Cortex of kidney (tissue), 1 donor: ENCODE measurements at places on chromosomes 11 and 22.

- DNase-seq, result no peak
Observed at GRCh38 chr11:47857485-47857884, 9.3 kb upstream of the NUP160 start.

DNA sequence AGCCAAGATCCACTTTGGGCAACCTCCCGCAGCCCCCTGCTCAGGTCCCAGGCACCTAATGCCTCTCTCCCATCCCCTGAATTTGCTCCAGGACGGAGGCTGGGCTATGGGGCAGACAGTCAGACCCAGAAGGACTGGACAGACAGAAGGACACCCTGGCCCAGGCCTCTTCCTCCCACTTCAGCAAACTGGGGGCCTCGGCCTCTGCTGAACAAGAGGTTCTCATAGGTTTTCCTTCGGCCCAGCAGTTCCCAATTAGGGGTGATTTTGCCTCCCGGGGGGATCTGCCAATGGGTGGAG, 3.7 kb downstream of the SPI1 start:
- no peak for DNase-seq

DNA sequence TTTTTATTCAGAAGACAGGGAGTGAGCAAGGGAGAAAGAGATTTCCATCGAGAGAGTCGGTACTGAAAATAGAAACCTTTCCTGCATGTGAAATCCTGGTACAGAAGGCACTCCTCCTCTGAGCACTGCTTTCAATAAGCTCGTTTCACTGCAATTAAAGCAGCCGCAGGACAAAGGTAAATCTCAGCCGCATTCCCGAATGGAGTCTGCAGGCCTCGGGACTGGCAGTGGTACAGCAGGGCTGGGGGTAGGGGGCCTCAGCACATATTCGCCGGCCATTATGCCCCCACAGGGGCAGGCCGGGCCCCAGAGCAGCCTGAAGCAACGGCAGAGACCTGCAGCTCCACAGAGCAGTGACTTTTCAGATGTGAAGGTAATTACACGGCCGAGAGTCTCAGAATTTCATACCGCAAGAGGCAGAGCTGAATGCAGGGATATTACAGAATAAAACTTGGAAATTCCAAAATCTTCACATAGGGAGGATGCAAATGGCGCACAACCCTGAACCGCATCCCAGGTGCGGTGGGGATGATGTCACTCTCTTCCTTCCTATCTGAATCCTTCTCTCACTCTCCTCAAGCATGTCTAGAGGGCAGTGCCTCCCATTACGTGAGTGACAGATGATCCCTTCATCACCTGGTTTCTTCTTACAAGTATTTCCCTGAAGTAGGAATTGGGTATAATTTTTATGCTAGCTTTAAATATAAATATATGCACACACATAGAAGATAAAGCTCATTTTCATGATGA, 622.1 kb downstream of the OPCML start:
- DNase-seq, result no peak

DNA sequence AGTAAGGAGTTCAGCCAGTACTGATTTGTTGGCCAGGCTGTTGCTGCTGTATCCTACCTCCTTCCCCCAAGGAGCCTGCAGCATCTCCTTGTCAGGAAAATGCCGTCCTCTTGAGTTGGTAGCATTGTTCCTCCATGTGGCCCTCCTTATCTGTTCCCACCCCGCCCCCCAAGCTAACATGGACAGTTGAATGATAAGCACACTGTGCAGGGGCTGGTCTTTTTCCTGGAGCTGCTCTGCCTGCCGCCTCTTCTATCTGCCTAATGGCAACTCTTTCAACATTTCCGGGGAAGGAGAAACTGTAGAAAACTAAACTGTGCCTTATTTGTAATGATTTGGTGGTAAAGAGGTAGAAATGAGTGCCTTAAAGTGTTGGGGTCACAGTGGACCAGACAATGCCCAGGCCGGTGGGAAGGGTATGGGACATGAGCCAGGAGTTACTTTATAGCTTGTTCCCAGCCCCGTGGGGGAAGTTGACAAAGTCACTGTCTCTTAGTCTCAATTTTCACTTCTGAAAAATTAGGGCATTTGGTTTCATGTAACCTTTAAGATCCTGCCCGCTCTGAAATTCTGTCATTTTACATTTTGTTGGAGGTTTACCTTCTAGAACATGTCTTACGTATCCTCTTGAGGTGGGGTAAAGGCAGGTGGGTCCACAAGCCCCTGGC, 4.5 kb downstream of the FAM118A start:
- DNase-seq, result no peak

- DNase-seq, result no peak
Observed at GRCh38 chr11:1171985-1172728, 14.4 kb downstream of the MUC5AC start.

DNA sequence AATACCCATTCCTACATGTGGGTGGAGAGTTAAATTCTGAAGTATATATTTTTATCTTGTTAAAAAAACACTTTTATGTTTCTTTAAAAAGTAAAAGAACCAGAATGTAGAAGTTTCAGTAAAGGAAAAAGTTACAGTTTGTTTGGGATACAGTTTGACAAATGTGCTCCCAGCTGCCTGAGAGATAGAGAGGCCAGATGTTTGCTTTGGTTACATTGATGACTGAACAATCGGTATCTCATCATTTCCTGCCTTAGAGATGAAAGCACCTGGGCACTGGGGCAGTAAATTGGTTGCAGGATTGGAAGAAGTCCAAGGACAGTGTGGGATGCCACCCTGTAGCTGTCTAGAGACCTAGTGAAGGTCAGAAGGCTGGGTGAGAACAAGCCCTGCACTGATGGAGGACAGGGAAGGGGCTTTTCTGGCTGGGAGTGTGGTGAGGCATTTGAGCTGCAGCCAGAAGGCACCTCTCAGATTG, 16.6 kb downstream of the MED15 start:
- no peak for DNase-seq

DNA sequence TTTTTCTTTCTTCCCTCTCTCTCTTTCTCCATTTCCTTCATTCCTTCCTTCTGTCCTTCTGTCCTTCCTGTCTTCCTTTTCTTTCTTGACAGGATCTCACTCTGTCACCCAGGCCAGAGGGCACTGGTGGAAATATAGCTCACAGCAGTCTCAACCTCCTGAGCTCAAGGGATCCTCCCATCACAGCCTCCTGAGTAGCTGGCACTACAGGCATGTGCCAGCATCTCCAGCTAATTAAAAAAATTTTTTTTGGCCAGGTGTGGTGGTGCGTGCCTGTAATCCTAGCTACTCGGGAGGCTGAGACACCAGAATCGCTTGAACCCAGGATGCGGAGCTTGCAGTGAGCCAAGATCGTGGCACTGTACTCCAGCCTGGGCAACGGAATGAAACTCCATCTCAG, 4.8 kb upstream of the DUSP8 start:
- no peak for DNase-seq

DNA sequence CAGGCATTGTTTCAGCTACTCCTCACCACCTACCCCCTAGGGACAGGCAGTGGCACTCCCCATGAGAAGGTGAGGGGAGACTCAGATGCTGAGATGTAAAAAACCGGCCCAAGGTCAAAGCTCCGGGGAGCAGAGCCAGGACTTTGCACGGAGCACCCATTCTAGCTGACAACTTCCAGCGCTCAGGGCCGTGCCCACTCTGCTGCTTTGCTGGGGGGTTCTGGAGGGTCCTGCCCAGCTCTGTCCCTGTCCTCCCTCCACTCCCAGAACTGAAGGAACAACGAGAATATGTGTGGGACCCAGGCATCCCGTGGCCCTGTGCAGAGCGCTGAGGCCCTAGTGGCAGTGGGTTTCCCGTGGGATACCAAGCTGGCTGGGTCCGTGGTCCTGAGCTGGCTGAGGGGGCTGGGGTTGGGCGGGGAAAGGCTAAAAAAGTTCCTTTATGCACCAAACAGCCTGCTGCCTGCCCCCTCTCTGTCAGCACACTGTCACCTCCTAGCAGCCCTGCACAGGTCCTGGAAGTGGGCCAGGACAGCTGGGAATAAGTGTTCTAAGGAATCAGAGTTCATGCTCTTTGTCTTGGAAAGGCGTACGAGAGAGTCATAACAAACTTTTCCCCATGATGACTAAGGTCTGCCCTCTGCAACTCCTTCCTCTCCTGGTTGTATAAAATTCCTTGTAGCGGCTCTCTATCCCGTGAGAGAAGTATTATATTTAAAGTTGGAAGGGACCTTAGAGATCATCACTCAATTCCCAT, 1.9 kb downstream of the MS4A10 start:
- no peak for DNase-seq

DNA sequence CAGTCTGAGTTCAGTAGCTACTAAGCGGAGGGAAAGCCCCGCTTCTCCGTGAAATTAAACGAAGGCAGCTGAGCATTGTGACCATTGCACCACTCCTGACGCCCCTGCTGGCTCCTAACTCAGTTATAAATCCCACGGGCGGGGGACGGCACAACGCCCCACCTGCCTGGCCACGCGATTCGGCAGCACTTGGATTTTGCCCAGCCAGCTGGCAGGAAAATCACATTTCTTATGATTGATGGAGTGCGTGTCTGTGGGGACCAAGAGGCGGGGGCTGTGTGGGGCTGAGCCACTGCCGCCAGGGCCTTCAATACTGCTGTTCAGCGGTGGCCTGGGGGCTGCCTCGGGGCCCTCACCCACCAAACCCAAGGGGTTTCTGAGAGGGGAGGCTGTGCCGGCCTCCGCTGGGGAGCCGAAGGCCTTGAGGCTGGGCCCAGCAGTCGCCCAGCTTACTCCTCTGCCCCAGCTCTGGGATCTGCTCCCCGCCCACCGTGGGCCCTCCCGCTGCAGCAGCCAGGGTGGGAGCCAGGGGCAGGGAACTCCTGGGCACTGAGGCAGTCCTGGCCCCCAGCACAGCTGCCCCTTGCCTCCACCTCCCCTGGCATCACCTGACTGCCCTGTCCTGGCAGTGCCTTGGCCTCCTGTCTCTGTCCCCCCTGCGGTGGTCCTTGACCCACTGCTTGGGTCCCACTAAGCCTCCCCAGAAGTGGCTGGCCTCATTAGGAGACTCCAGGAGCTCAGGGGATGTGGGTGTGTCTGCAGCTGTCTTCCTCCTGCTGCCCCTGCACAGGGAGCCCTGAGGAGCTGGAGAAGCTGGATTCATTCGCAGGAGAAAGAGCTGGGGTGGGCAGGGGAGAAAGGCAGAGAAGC, 30.7 kb downstream of the SHISAL1 start:
- DNase-seq, result no peak

DNA sequence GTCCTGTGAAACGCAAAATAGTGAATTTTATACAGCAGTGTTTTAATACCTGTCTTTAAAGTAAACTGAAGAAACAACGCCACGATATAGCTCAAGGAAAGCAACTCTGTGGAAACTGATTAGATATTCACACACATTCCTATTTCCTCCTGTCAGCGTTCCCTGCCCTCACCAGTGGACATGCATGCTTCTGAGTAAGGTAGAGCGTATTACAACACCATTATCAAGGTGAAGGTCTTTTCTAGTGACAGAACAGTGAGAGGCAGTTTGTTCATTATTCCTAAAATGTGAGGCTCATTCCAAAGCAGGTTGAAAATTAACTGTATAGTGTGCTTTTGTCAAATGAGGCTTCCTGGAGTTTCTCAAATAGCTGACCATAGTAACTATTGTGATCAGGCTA, 153.1 kb downstream of the DDX10 start:
- no peak for DNase-seq

DNA sequence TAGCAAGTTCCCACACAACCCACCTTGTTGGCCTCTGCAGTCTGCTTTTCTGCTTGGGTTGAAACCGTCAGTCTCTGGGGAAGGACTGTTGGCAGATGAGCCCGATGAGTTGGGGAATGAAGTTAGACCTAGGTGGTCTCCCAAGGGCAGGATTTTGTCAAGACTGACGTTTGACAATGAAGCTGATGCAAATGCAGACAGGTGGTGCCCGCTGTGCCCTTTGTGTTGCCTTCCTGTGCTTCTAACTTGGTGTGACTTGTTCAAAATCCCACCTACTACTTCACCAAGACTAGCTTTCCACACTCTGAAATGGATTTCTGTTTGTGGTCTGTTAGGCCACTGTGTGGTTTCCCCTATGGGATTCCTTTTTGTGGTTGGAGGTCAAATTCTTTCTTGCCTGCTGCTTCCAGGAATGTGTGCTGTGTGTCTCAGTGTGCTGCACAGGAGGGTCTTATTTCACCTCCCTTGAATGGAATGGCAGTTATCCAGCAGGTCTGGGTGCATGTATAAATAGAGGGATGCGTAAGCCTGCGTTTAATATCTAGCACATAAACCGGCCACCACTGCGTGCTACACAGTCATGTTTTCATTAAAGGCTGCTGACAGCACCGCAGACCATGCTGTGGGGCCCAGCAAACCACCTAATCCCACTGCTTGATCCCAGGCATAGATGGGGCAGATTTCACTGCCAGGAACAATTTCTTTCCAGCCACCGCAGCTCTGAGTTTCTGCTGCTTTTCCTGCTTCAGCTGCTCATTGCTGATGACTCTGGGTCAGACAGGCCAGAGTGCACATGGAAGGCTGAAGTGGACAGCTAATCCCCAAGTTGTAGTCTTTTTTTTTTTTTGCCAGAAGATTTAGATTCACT, 44.8 kb downstream of the ADAMTS8 start:
- no peak for DNase-seq

GRCh38 chr11:16365581-16366228, 9.4 kb upstream of the SOX6 start:
- no peak for DNase-seq

DNA sequence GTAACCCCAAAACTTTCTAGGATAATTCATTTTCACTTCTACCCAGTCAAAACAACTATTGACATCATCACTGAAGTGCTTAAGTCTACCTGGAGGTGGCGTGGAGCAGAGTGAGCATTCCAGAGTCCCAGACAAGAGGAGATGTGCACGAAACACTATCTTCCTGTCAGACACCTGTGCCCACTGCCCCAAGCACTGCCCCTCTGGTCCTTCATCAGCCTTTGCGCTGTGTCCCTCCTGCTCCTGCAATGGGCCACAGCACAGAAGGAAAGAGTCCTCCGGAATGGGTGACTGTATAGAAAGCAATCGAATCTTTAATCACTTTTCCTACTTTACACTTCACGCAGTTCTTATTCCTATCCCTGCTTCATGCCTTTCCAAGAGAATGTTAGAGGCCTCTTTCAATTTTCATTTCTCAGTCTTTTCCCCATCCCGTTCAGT, 512 bp upstream of the GRIA4 start:
- DNase-seq, result no peak

GRCh38 chr11:72236774-72237111, 7.2 kb downstream of the PHOX2A start:
- DNase-seq, result no peak

- no peak for DNase-seq
Observed at GRCh38 chr11:5596607-5597201, at the start of gene TRIM6. Gene TRIM6 (plus strand): TSS chr11:5596637. CDS start chr11:5596898, 261 bp downstream.
